ENCODE measurements at places on chromosomes 6 and 20. TPM values are rescaled to one million over a fixed set of nuclear protein-coding genes. Genes with fewer than 3 reads are reported as not detected.

DNA sequence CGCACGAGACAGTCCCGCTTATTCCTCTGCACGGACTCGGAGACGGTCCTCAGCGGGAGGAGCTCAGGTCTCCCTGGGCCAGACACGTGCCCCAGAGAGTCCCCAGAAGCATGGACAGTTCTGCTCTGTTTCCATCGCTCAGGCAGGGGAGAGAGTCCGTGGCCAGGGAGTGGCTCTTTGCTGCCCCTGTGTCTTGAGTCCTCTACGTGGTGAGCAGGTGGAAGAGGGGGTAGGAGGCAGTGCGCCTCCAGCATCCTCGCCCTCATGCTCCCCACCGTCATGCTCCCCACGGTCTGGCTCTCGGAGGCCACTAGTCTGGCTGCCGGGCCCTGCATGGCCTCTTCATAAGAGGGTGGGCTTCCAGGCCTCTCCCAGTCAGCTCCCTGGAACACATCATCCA, 8.9 kb downstream of the TAGAP start:
- DNase-seq = no peak

Gene UNC5CL
- total RNA-seq = 0.28 TPM

- DNase-seq = no peak
These were observed 80.1 kb downstream of the UTRN start for GRCh38 chr6:144365271-144365670.

- DNase-seq = no peak
These were observed 39.9 kb downstream of the SGK1 start for GRCh38 chr6:134278000-134278399.

Gene SNHG17
- total RNA-seq = 30.6 TPM

GRCh38 chr6:21935561-21936028, 342.0 kb downstream of the SOX4 start:
- DNase-seq = no peak

GRCh38 chr20:51318058-51318949, 224.2 kb downstream of the NFATC2 start:
- no peak for DNase-seq

DNA sequence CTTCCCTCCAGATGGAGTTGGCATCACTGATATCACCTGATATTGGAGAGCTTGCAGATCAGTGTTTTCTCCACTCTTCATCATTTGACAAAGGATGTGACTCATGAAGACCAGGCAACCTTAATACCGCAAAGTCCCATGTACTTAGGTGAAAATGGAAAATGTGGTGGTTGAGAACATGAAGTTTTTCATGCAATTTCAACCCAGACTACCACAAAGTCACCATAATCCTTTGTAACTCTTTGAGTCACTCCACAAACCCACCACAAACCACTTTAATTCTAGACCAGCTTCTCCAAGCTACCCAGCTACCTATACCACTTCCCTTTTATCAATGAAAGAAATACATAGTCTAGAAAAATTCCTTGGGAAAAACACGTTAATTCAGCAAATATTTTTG, 7.1 kb downstream of the NHLRC1 start:
- DNase-seq = peak; percentile 60

DNA sequence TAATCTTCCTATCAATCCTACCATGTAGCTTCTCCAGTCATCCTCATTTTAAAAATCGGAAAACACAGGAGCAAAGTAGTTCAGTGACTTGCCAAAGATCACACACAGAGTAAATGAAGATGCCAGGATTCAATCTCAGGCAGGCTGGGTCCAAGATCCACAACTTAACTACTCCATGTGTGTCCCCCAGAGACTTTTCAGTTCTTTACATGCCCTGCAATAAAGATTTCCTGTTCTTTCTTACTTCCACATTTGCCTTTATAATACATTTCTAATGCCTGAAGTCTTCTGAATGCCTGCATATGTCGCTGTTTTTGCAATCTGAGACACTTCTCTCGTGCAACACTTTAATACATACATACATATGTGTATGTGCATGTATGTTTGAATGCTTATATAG, 121.7 kb upstream of the MARCKS start:
- no peak for DNase-seq

GRCh38 chr6:84220809-84221409, 6.5 kb downstream of the CEP162 start:
- peak; percentile 9 for DNase-seq

DNA sequence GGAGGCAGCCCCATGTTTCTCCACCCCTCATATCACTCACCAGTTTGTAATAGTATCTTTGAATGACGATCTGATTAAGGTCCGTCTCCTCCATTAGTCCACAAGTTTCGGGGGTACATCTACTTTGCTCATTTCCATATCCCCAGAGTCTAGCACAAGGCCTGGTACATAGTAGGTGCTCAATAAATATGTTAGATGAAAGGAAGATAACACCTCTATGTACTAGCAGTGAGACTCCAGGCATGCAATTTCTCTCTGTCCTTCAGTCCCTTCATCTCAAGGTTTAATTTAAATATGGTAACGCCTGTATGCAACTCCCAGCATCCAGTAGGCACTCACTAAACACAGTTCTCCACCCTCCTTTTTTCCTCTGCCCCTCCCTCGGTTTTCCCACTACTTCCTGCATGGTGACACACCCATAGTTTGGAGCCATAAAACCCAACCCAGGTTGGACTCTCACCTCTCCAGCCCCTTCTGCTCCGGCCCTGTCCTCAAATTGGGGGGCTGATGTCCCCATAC, 461 bp upstream of the HNF4A start:
- DNase-seq = no peak

Gene POPDC3
- total RNA-seq = 12.3 TPM

Gene PAK5
- total RNA-seq = not detected

- DNase-seq = no peak
These were observed 111.6 kb upstream of the TENT5A start for GRCh38 chr6:81864124-81864523.

Gene OR2H1
- total RNA-seq = not detected

Gene SYTL3
- total RNA-seq = 1.1 TPM

DNA sequence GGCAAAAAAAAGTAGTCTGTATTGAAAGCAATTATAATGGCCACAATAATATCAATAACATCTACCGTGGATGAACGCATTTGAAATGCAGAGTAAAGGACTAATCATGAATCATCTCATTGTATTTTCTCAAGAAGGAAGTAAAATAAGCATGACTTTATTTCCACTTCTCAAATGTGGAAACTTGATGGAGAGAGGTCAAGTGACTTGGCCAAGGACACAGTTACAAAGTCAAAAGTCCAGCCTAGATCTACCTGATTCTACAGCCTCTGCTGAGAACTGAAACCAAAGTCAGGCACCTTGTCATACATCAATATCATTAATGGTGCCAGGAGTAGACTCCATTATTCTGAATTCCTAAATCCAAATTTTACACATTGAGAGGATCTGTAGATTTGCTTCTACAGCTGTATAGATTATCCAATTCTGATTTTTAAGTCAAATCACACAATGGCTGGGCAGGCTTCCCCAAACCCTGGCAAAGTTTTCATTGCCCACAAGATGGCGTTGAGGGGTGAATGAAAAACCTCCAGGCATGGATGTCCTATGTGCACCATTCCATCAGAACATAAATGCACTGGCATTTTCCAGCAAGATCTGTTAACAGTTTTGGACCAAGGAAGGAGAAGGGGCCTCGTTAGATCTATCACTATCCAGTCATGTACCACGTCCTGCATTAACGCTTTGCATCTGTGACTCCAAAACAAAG, 423.1 kb downstream of the MAFB start:
- no peak for DNase-seq

DNA sequence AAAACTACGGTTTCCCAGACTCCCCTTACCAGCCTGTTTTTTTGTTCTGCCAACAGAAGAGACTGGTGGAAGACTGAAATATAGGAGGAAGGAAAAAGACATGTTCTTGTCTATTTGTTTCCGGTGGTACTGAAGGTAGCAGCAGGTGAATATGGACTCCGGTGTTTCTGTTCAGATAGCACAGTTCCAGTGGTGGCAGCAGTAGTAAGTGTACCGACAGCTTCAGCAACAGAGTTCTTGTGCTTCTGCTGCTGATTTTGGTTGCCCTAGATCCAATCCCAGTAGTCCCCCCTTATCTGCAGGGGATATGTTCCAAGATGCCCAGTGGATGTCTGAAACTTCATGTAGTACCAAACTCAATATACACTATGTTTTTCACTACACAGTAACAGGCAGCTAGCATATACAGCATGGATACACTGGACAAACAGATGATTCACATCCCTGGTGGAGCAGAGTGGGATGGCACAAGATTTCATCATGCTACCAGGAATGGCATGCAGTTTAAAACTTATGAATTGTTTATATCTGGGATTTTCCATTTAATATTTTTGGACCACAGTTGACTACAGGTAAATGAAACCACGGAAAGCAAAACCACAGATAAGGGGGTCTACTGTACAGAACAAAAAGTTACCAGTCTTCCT, 301.8 kb downstream of the BTBD9 start:
- DNase-seq = no peak

Gene BEND6
- total RNA-seq = 1.8 TPM

DNA sequence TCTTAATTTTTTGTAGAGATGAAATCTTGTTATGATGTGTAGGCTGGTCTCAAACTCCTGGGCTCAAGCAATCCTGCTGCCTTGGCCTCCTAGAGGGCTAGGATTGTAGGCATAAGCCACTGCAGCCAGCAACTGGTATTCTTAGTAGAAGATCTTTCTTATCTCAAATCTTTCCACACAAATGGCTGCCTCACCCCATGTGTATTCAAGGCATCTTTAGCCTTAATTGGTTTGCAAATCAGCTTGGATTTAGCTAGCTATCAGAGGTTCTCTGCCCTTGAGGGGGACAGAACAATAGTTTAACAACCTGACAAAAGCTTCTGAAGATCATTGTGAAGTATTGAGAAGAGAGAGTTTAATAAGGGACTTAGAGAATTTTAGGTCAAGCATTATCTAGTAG, 17.9 kb upstream of the ABRACL start:
- no peak for DNase-seq

Gene COL10A1
- total RNA-seq = not detected

DNA sequence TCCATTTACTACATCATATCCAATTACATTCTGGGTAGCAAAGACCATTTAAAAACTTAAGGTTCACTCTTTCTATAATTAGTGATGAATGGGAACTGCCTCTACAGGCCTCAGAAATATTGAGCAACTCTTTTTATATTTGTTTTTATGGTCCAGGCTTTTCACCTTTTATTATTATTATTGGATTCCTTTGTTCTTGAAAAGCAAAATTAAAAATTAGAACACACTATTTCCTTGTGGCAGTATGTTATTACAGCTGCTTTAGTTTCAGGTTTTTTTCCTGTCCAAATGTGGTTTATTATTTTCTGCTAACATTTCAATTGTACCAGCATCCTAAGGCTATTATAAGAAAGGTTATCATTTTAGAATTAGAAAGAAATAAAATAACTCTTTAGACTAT, 150.1 kb downstream of the FARS2 start:
- no peak for DNase-seq

Gene HDGFL1
- not detected for total RNA-seq

Gene PTCRA
- not detected for total RNA-seq

- no peak for DNase-seq
These were observed 288.3 kb upstream of the ZNF337 start for GRCh38 chr20:25984933-25985332.

- DNase-seq = no peak
These were observed 916 bp upstream of the PPP1R11 start for GRCh38 chr6:30066082-30066481.

DNA sequence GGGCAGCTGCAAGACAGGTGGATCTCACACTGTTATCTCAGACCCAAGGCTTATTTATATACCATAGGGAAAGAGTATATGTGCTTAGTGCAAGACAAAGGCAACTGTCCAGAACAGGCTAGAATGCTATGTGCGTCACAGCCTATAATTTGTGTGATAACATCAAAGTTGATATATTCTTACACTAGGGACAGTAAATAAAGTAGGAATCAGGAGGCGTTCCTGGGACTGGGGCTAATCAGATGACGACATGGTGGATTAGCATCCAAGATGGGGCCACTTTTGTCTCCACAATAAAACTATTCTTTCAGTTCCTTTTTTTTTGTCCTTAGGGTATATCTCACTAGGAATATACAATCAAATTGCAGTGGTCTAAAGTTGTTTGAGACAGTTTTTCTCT, 54.9 kb upstream of the IER3 start:
- no peak for DNase-seq

DNA sequence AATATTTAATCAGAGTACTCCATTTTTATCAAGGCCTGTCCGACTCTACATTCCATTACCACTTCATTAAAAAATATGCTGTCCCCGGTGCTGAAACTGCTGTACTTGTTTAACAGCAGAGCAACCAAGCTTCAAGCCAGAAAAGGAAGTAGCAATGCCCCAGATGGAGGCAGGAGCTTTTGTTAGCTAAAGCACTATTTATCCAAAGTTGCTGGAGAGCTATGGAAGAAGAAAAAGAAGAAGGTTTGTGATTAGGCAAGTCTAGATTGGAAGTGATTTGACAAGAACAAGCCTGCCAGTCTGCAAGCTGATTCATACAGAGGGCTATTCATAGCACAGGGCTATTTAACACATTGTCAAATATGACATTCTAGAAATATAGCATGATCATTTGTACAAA, 160.9 kb upstream of the SPTLC3 start:
- peak; percentile 74 for DNase-seq

Gene LY6G6C
- not detected for total RNA-seq

DNA sequence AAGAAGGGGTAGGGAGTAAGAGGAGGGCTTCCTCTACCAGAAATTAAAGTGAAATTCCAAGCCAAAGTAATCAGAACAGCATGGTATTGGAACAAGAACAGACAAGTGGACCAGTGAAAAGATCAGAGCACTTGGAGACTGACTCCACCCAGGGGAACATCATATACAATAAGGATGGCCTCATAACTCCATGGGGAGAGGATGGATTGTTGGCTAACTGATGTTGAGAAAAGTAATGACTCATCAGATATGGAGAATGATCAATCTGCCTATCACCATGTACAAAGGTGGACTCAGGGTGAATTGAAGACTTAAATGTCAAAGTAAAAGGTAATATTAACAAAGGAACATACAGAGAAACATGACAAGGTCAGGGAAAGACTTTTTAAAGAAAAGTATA, 12.8 kb downstream of the SLC22A3 start:
- peak; percentile 42 for DNase-seq

DNA sequence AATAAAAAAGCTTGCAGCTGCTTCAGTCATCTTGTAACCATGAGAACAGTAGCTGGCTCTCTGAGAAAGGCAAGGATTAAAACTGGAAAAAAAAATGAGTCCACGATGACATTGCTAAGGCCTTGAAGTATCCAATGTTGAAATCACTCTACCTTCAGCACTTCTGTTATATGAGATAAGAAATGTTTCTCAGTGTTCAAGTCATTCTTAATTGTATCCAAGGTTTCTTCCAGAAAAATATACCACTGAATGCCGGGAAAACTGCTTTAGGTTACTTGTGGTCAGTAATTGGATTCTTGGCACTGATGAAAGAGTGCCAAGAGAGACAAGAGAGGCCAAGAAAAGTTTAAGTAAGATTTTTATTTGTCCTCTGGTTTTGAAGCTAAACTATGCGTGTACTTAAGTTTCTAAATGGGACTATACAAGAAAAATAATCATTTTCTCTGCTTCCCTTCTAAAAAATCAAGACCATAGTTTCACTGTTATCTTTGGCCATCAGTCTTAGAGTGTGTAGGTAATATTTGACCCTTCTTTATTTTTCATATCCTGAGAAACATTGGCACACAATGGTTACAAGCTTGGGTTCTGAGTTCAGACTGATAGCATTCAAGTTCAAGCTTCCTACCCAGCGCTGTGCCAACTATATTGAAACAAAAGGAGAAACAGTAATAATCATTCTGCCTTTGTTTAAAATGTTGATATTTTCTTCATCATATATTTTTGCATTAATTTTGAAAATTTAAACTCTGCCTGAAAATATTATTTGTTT, 84.6 kb downstream of the TRDN start:
- DNase-seq = no peak
